ENCODE measurements at places on chromosomes 5 and 9. TPM values are rescaled to one million over a fixed set of nuclear protein-coding genes. Genes with fewer than 3 reads are reported as not detected.

Gene SLC46A2
- not detected for total RNA-seq

Gene PCDHGC4
- total RNA-seq, result 6.8 TPM

Gene C1QTNF2
- total RNA-seq, result 4.0 TPM

Gene CLIC3
- total RNA-seq, result not detected

Gene C9orf153
- not detected for total RNA-seq

Gene TLX3
- not detected for total RNA-seq

DNA sequence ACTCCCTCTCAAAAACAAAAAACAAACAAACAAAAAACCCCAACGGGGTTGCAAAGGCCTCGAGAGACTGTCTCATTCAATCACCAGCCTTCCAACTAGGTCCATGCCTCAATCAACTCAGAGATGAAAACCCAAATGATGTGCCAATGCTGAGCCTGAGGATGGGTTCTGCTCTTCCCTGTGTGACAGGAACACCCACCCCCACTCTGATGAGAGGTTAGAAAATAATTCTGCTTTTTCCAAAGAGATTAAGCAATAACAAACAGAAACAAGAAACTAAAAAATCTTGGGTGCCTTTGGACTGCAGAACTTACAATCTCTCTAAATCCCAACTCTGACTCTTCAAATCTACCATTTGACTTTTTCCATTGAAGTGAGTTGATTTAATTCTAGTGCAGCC, 25.5 kb upstream of the FBP1 start:
- no peak overlapping the region for H3K4me3 ChIP-seq
- no peak for DNase-seq
- H3K27me3 ChIP-seq, result no peaks in the 10 kb centered on the region
- no peak overlapping the region for H3K27ac ChIP-seq
- no peaks in the 10 kb centered on the region for H3K36me3 ChIP-seq

GRCh38 chr9:130665431-130666392, 1.3 kb downstream of the PRDM12 start:
- DNase-seq, result no peak
- no peaks in the 10 kb centered on the region for H3K36me3 ChIP-seq
- no peak overlapping the region for H3K4me3 ChIP-seq
- H3K27me3 ChIP-seq, result peaks cover 83% of the 10 kb centered on the region
- no peak overlapping the region for H3K27ac ChIP-seq
- peaks cover 59% of the 10 kb centered on the region for H3K4me1 ChIP-seq

DNA sequence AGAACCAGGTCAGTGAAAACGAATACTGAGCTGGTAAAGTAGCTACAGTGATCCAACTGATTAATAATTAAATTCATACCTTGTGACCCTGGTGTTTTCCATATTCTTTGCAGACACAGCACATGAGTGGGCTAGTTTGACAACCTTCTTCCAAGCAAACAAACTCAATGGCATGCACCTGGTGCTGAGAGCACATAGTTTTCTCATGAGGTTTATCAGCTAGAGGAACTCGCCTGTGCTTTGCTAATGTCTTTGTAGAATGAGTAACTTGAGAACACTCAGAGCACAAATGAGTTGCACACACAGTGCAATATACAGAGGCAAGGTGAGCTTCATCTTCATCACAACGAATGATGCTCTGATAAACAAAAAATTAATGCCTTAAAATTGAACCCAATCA, 12.6 kb downstream of the TRIM23 start:
- H3K4me3 ChIP-seq, result no peak overlapping the region
- H3K27ac ChIP-seq, result no peak overlapping the region
- DNase-seq, result peak; percentile 78
- peaks cover 93% of the 10 kb centered on the region for H3K36me3 ChIP-seq
- no peaks in the 10 kb centered on the region for H3K27me3 ChIP-seq

- peak overlapping the region; percentile 98 for H3K27ac ChIP-seq
- H3K4me1 ChIP-seq, result peaks cover 68% of the 10 kb centered on the region
- no peaks in the 10 kb centered on the region for H3K36me3 ChIP-seq
- peak overlapping the region; percentile 93 for H3K4me3 ChIP-seq
- DNase-seq, result no peak
- no peaks in the 10 kb centered on the region for H3K27me3 ChIP-seq
These were observed 1.8 kb upstream of the TRIM41 start for GRCh38 chr5:181221105-181221791.

DNA sequence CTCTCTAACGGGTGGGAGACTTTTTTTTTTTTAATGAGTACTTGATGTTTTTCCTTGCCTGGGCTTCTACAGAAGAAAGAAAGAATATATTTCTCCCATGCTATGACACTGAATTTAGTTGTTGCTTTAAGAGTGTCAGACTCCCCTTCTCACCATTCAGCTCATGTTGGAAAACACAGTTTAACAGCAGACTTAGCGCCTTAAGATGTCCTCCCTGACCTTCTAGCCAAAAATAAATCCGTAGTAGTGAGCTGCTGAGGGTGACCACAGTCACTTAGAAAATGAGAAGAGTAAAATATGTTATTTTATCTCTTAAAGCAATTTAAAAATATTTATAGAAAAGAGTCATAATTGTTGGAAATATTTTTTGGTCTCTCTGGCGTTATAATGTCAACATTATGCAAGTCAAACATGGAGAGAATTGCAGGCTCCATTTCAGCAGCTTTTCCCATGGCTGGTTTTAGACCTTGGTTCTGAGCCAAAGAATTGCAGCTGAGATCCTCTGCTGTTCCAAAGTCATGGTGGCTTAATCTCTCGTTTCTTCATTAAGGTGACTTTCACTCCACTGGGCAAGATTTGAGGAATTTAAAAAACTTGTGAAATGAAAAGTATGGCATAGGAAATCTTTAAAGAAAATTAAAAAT, 143.5 kb downstream of the GHR start:
- no peak overlapping the region for H3K4me3 ChIP-seq
- no peaks in the 10 kb centered on the region for H3K4me1 ChIP-seq
- no peak for DNase-seq
- H3K27ac ChIP-seq, result peak overlapping the region; percentile 44

- H3K4me1 ChIP-seq, result peaks cover 45% of the 10 kb centered on the region
- no peaks in the 10 kb centered on the region for H3K27me3 ChIP-seq
- peak overlapping the region; percentile 100 for H3K27ac ChIP-seq
- H3K36me3 ChIP-seq, result peaks cover 34% of the 10 kb centered on the region
- peak; percentile 20 for DNase-seq
These were observed 4.3 kb downstream of the TLN1 start for GRCh38 chr9:35727676-35728040.

GRCh38 chr5:3350781-3351180, 244.9 kb upstream of the IRX1 start:
- no peak overlapping the region for H3K4me3 ChIP-seq
- no peak overlapping the region for H3K27ac ChIP-seq
- no peaks in the 10 kb centered on the region for H3K4me1 ChIP-seq
- no peak for DNase-seq
- H3K27me3 ChIP-seq, result no peaks in the 10 kb centered on the region

DNA sequence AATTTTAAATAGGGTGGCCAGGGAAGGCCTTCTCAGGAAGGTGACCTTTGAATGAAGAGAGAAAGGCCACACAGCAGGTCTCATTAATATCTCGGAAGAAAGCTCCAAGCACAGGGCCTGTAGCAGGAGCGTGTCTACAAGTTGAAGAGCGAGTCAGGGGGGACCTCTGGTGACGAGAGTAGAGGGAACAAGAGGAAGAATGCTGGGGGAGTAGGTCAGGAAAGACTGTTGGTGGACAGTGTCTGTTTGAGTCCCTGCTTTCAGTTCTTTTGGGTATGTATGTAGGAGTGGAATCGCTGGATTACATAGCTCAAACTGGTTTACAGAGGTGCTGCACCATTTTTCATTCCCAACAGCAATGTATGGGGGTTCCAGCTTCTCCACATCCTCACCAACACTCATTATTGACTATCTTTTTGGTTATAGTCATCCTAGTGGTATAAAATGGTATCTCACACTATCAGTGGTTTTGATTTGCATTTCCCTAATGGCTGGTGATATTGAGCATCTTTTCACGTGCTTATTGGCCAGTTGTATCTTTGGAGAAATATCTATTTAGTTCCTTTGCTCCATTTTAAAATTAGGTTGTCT, 55.8 kb downstream of the NUP214 start:
- no peak for DNase-seq
- H3K27me3 ChIP-seq, result no peaks in the 10 kb centered on the region
- peaks cover 10% of the 10 kb centered on the region for H3K36me3 ChIP-seq
- H3K4me3 ChIP-seq, result no peak overlapping the region

DNA sequence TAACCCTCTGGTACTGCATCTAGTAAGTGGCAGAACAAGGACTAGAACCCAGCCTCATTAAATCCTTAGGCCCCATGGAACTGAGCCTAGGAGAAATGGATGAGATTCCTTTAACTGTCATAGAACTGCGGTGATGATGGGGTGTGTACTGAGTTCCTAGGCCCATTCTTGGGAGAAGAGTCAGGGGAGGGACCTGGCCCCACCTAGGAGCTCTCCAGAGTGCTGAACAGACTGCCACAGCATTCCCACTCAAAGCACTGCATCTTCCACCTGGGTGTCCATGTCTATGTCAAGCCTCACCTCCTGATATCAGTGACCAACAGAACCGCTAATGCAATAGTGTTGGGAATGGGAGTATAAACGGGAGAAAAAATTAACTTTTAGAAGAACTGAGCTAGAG, 36.6 kb downstream of the TTLL11 start:
- H3K27ac ChIP-seq, result no peak overlapping the region
- no peaks in the 10 kb centered on the region for H3K36me3 ChIP-seq
- H3K4me1 ChIP-seq, result no peaks in the 10 kb centered on the region
- no peaks in the 10 kb centered on the region for H3K27me3 ChIP-seq
- DNase-seq, result peak; percentile 30

DNA sequence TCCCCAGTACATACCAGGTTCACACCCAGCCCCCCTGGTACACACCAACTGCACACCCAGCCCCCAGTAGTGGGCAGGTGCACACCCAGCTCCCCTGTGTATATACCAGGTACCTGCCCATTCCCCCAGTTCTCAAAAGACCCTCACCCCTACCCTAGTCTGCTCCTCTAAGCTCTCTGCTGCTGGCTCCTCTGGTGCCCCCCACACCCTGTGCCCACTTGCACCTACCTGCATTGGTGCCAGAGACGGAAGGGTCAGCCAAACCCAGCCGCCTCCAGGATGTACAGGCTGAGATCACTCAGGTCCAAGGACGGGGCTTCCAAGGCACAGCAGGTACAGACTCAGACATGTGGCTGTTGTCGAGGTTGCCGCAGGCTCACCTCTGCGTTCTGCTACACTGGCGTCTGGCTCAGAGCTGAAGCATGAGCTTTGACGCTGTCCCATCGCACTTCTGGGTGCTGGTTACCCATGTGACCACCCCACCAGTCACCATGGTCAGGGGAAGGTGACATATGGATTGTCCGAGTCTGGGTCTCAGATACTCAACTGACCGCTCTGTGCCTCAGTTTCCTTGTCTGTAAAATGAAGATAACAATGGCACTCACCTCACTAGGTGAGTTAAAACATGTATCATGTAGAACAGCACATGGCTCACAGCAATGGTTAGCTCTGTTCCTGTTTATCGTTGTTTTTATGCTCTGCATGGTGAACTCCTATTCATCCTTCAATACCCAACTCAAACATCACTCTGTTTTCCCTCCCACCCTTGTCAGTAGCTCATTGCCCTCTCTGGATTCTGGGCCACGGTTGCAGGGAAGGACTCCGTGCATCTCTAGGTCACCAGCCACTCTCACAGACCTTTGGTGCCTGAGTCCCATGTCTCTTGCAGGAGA, 45.3 kb upstream of the SUSD3 start:
- DNase-seq, result no peak
- H3K4me1 ChIP-seq, result no peaks in the 10 kb centered on the region
- no peak overlapping the region for H3K4me3 ChIP-seq
- no peaks in the 10 kb centered on the region for H3K27me3 ChIP-seq
- no peak overlapping the region for H3K27ac ChIP-seq

DNA sequence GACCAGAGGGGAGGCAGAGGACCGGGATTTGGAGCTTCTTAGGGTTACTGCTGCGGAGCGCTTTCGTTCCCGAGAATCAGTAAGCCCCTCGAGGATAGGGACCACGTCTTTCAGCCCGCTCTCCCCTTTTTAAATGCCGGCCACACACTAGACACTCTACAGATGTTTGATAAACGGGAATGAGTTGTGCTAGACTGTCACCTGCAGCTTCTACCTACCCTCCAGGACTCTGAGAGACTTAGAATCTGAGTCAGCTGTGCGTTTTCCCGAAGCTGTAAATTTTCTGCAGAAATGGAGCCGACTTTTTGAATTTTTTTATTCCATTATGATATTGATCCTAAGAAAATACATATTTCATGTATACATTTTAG, 670 bp downstream of the CCDC171 start:
- H3K27me3 ChIP-seq, result no peaks in the 10 kb centered on the region
- DNase-seq, result no peak

DNA sequence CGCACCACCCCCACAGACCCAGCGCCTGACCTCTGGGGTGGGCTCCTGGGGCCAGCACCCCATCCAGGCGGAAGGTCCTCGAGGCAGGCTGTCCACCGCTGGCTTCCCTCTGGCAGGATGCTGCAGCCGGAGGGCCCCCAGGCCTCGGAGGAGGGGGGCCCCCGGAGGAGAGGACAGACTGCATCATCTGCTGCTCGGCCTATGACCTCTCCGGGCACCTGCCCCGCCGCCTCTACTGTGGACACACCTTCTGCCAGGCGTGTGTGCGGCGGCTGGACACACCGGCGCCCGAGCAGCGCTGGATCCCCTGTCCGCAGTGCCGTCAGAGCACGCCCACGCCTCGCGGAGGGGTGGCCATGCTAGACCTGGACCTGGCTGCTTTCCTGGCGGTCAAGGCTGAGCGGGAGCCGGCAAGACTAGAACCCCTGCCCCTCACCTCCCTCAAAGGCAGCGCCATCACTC, 1.2 kb downstream of the RNF224 start:
- peaks cover 64% of the 10 kb centered on the region for H3K4me1 ChIP-seq
- peaks cover 51% of the 10 kb centered on the region for H3K27me3 ChIP-seq
- no peak overlapping the region for H3K27ac ChIP-seq
- no peaks in the 10 kb centered on the region for H3K36me3 ChIP-seq

DNA sequence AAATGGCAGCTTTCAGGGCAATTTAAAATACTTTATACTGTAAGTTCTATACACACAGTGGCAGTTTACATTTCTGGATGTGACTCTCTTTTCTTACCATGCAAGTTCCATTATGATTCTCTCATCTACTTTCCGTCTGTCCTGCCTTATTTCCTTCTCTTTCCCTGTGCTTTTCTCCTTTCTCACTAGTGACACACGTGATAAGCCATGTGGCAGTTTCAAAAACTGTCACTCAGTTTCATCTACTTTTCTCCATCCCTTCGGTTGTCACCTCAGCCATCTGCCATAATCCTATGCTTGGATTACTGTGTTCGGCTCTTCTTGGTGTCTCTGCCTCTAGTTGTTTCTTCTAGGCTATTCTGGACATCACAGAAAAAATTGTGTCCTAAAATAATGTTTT, 46.8 kb upstream of the ATG10 start:
- no peaks in the 10 kb centered on the region for H3K27me3 ChIP-seq
- H3K27ac ChIP-seq, result no peak overlapping the region
- H3K36me3 ChIP-seq, result no peaks in the 10 kb centered on the region
- no peaks in the 10 kb centered on the region for H3K4me1 ChIP-seq
- H3K4me3 ChIP-seq, result no peak overlapping the region

DNA sequence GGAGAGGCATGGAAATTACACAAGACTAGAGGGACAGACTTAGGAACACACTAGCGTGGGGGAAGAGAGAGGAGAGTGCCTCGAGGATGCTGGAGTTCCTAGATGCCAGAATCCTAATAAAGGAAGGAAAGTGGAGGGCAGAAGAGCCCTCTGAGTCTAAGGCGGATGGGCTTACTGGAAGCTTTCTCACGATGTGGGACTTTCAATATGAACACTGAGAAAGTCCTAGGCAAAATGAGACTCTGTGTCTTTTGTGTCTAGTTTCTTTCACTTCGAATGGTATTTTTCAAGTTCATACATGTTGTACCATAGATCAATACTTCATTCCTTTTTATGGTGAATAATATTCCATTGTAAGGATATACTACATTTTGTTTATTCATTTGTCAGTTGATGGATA, 239.4 kb downstream of the NSG2 start:
- no peaks in the 10 kb centered on the region for H3K27me3 ChIP-seq
- H3K4me3 ChIP-seq, result no peak overlapping the region
- H3K4me1 ChIP-seq, result no peaks in the 10 kb centered on the region
- no peak overlapping the region for H3K27ac ChIP-seq
- no peaks in the 10 kb centered on the region for H3K36me3 ChIP-seq
